ENCODE measurements at places on chromosomes 2 and 18.

GRCh38 chr2:144006139-144006538, 513.8 kb downstream of the ZEB2 start:
- no peak overlapping the region for H3K27ac ChIP-seq
- peaks cover 2% of the 10 kb centered on the region for H3K4me1 ChIP-seq
- H3K27me3 ChIP-seq: no peaks in the 10 kb centered on the region
- no peak overlapping the region for H3K4me3 ChIP-seq
- DNase-seq: no peak

- no peak for DNase-seq
- no peaks in the 10 kb centered on the region for H3K4me1 ChIP-seq
- no peak overlapping the region for H3K27ac ChIP-seq
- H3K36me3 ChIP-seq: no peaks in the 10 kb centered on the region
- no peak overlapping the region for H3K4me3 ChIP-seq
These were observed 293.7 kb upstream of the RND3 start for GRCh38 chr2:150781142-150781541.

DNA sequence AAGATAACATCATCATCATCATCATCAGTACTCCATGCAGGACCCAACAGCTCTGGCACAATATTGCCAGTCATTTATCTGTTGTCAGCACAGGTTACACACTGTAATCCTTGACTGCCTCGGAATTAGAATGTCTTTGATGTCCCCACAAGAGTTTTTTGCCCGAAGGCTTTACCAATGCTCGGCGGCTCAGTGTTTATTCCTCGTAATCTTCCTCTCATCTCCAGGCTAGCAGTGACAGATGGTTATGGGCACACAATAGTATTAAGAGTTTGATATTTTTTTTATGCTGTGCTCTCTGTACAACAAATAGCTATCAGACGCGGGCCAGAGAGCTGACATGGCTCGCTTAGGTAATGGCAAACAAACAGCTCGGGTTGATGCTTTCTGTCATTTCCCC, 515.2 kb downstream of the ZEB2 start:
- H3K27me3 ChIP-seq: no peaks in the 10 kb centered on the region
- H3K27ac ChIP-seq: no peak overlapping the region
- no peak overlapping the region for H3K4me3 ChIP-seq
- H3K4me1 ChIP-seq: peaks cover 2% of the 10 kb centered on the region
- no peaks in the 10 kb centered on the region for H3K36me3 ChIP-seq
- DNase-seq: no peak

- peaks cover 5% of the 10 kb centered on the region for H3K4me1 ChIP-seq
- no peak for DNase-seq
- H3K36me3 ChIP-seq: no peaks in the 10 kb centered on the region
- H3K27ac ChIP-seq: no peak overlapping the region
- H3K4me3 ChIP-seq: no peak overlapping the region
- H3K27me3 ChIP-seq: no peaks in the 10 kb centered on the region
These were observed 62.4 kb downstream of the TANC1 start for GRCh38 chr2:159030674-159031380.

GRCh38 chr18:10232062-10232461, 222.4 kb upstream of the APCDD1 start:
- no peak overlapping the region for H3K27ac ChIP-seq
- no peak for DNase-seq
- no peak overlapping the region for H3K4me3 ChIP-seq
- no peaks in the 10 kb centered on the region for H3K4me1 ChIP-seq

DNA sequence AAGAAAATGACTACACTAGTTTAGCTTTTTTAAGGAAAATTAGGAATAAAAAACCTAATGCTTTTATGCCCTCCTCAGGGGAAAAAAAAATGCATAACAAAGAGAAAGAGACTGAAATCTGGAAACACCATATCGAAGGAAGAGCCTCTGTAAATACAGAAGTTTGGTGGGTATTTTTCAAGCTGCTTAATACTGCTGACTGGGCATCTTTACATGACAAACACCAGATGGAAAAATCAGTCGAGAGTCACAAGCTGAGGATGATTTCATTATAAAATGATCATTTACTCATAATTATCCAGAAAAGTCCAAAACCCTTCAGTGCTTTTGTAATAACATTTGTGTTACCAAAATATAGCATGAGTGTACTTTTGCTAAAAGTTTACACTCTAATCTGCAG, 1600.7 kb upstream of the ACVR2A start:
- no peak overlapping the region for H3K4me3 ChIP-seq
- no peak for DNase-seq
- H3K4me1 ChIP-seq: no peaks in the 10 kb centered on the region
- H3K27ac ChIP-seq: no peak overlapping the region

DNA sequence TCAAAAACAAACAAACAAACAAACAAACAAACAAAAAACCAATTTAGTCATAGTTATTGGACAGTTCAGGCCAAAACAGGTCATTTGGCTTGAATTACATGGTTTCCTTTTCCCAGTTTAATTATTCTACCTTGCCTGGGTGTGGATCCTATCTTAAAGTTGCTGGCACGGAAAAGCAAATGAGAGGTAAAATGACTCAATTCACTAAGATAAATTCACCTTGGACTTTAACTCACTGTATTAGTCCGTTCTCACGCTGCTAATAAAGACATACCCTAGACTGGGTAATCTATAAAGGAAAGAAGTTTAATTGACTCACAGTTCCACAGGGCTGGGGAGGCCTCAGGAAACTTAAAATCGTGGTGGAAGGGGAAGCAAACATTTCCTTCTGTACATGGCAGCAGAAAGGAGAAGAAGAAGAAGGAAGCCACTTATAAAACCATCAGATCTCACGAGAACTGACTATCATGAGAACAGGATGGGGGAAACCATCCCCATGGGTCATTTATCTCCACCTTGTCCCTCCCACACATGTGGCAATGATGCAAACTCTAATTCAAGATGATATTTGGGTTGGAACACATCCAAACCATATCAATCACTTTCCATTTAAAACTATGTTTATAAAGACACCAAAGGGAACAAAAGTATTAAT, 22.5 kb upstream of the TRAPPC8 start:
- no peak overlapping the region for H3K4me3 ChIP-seq
- H3K4me1 ChIP-seq: no peaks in the 10 kb centered on the region
- no peak for DNase-seq

- DNase-seq: no peak
- no peak overlapping the region for H3K27ac ChIP-seq
- H3K4me3 ChIP-seq: no peak overlapping the region
- H3K36me3 ChIP-seq: no peaks in the 10 kb centered on the region
- no peaks in the 10 kb centered on the region for H3K4me1 ChIP-seq
These were observed 474.5 kb upstream of the SYT4 start for GRCh38 chr18:43751835-43752234.

DNA sequence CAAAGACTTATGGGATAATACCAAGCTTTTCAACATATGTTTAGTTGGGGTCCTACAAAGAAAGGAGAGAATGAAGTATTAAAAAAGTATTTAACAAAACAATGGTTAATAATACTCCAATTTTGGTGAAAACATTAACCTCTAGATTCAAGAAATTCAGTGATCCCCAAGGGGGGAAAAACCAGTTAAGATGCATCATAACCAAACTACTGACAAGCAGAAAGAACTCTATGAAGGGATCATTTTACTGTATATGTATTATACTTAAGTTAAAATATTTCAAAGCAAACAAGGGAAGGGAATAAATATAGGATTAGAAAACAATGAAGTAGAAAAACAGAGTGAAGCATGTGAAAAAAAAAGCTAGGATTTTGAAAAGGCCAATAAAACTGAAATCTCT, 8.7 kb downstream of the CNRIP1 start:
- no peak overlapping the region for H3K27ac ChIP-seq
- H3K4me3 ChIP-seq: no peak overlapping the region
- no peaks in the 10 kb centered on the region for H3K4me1 ChIP-seq
- no peaks in the 10 kb centered on the region for H3K27me3 ChIP-seq
- DNase-seq: no peak

DNA sequence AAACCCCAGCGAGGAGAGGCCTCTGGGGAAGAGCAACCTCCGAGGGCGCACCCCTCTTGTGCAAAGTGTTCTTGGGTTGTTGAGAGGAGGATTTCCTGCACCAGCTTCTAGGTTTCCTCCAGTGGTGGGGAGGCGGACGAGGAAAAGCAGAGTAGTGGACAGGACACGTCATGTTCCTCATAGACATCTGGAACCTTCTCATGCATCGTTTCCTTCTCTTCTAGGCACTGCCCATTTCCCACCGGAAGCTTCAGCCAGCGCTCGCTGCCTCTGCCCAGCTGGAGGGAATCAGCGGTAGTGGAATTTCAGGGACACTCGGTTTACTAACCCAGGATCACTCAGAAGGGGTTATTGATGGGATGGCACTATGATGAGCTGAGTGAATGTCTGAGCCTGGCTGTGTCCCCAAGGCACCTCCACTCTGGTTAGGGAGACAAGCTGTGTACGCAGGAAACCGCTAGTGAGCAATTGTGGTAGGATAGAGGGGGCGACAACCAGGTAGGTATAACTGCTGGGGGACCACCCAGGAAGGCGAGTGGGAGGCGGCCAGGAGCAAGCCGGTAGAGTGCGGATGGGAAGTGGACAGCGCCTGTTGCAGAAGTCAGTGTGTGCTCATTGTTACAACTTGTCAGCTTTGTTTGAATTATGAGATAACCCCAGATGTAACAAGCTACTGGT, 960 bp upstream of the APOB start:
- peaks cover 5% of the 10 kb centered on the region for H3K27me3 ChIP-seq
- H3K36me3 ChIP-seq: no peaks in the 10 kb centered on the region
- peaks cover 6% of the 10 kb centered on the region for H3K4me1 ChIP-seq
- no peak for DNase-seq

- no peaks in the 10 kb centered on the region for H3K27me3 ChIP-seq
- no peaks in the 10 kb centered on the region for H3K36me3 ChIP-seq
- no peak overlapping the region for H3K4me3 ChIP-seq
- no peak for DNase-seq
These were observed 148.6 kb downstream of the COPS8 start for GRCh38 chr2:237234268-237234667.

- no peaks in the 10 kb centered on the region for H3K27me3 ChIP-seq
- H3K36me3 ChIP-seq: no peaks in the 10 kb centered on the region
- H3K4me1 ChIP-seq: no peaks in the 10 kb centered on the region
- H3K4me3 ChIP-seq: no peak overlapping the region
These were observed 160.2 kb downstream of the ATP9B start for GRCh38 chr18:79229431-79229830.

- no peaks in the 10 kb centered on the region for H3K27me3 ChIP-seq
- no peaks in the 10 kb centered on the region for H3K4me1 ChIP-seq
- H3K27ac ChIP-seq: no peak overlapping the region
- DNase-seq: no peak
- H3K4me3 ChIP-seq: no peak overlapping the region
These were observed 97.4 kb upstream of the ITGA6 start for GRCh38 chr2:172329774-172330671.

GRCh38 chr2:120862201-120863060, 126.8 kb downstream of the GLI2 start:
- no peaks in the 10 kb centered on the region for H3K36me3 ChIP-seq
- no peak for DNase-seq
- H3K4me1 ChIP-seq: peaks cover 21% of the 10 kb centered on the region
- H3K27ac ChIP-seq: no peak overlapping the region
- no peaks in the 10 kb centered on the region for H3K27me3 ChIP-seq

DNA sequence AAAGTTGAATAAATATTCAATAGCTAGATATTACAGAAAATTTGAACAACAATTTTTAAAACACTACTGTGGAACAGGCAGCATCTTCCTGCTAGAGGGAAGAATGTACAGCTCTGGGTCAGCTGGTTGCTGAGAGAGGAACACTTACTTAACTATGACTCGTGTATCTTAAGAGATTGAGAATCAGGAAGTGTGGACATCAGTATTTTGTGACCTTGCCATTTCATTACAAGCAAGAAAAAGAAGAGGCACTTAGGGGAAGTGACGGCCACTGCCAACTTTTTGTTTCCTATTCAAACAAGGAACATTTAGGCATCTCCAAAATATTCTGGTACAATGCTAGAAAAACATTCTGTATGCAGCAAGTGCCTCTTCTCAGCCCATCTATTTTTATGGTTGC, 45.9 kb downstream of the ITPRID2 start:
- no peaks in the 10 kb centered on the region for H3K4me1 ChIP-seq
- DNase-seq: no peak
- no peak overlapping the region for H3K27ac ChIP-seq

DNA sequence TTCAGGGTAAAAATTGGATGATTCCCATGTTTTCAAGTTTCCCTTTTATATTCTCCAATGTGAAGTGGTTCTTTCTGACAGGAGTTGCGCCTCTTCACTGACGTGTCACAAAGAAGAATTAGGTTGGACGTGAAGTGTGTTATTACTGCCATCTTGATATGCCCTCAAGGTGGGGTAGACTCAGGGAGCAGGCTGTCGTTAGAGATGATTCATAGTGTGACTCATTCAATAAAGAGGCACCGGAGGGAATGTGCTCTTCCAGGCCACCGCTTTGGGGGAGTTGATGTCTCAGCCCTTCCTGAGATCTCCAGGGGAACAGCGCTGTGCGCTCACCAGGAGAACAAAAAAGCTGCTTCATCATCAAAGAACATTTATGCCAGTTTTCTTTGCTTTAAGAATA, 3.6 kb upstream of the DGKD start:
- H3K4me3 ChIP-seq: no peak overlapping the region
- no peak for DNase-seq
- no peak overlapping the region for H3K27ac ChIP-seq
- H3K36me3 ChIP-seq: no peaks in the 10 kb centered on the region
- H3K27me3 ChIP-seq: peaks cover 3% of the 10 kb centered on the region
- peaks cover 6% of the 10 kb centered on the region for H3K4me1 ChIP-seq

DNA sequence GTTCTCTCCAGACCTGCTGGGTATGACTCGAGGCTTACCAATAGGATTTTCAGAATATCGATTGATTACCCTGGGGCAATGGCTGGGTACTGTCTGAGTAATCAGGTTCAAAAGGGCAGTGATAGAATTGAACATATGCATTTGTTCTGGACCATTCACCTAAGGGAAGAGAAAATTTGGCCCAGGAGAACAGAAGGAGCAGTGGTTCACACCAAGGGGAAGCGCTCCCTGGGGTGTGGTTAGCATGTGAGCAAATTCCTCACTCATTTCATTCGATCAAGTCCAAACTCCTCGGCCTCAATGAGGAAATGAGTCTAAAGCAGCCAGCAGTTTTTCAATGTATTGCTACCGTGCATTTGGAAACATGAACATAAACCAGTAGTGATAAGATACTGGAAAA, 55.6 kb downstream of the CYP26B1 start:
- no peaks in the 10 kb centered on the region for H3K27me3 ChIP-seq
- H3K4me1 ChIP-seq: no peaks in the 10 kb centered on the region
- H3K4me3 ChIP-seq: no peak overlapping the region
- no peak for DNase-seq
- no peaks in the 10 kb centered on the region for H3K36me3 ChIP-seq
- H3K27ac ChIP-seq: no peak overlapping the region

DNA sequence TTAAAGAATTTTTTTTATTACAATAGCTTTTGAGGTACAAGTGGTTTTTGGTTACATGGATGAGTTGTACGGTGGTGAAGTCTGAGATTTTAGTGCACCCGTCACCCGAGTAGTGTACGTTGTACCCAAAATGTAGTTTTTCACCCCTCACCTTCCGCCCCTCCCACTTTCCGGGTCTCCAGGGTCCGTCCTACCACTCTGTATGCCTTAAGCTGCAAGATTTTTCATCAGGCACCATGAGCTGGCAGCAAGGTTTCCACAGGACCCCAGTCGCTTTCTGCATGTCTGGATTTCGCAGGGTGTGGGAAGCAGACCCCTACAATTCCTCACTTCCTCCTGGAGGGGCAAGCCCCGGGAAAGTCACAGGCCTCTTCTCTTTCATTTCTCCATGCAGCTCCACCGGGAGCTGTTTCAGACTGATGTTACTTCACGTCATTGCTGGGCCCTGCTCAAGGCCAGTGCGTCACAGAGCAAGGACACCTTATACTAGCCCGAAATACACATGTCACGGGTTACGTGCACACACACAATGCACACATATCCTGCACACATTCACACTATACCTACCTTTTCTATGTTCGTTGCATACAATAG, 179.1 kb downstream of the ZFP36L2 start:
- no peak overlapping the region for H3K4me3 ChIP-seq
- H3K4me1 ChIP-seq: peaks cover under 1% of the 10 kb centered on the region
- no peaks in the 10 kb centered on the region for H3K27me3 ChIP-seq
- H3K27ac ChIP-seq: no peak overlapping the region

Measured in iPS DF 6.9 (cell line).